ENCODE measurements at places on chromosomes 6 and 20. TPM values are rescaled to one million over a fixed set of nuclear protein-coding genes. Genes with fewer than 3 reads are reported as not detected.

DNA sequence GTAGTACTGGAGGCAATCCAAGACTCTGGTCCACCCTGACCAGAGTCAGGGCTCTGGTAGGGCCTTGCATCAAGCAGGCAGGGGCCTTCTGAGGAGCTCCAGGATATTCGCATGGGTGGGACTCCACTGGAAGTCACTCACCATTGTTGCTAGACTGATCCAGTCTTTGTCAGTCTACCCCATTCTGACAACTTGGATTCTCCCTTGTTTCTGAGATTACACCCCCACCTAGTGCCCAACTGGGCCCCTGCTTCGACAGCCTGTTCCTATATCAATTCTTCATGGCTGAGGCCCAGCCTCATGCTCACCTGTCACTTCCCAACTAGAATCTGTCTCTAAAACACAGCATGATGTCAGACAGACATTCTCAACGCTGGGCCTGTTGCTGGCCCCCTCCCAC, 5.2 kb downstream of the SLC35D3 start:
- H3K4me3 ChIP-seq, result no peak overlapping the region
- H3K27me3 ChIP-seq, result peaks cover 33% of the 10 kb centered on the region
- H3K27ac ChIP-seq, result no peak overlapping the region
- DNase-seq, result peak; percentile 42
- no peaks in the 10 kb centered on the region for H3K4me1 ChIP-seq

DNA sequence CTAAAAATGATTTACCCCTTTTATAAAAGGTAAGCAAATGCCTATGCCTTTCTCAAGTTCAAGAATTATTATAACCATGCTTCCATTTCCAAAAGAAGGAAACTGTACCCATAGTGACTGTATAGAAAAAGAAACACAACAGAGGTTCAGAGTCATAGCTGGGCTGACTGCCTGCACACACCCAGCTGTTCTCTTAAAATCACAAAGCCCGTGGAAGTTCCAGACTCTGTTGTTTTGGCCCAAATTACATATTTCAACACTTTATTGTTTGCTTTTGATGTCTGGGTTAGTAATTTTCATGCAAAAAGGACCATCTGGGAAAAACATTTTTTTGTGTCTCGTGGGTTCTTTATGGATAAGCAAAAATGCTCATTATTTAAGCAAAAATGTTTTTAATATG, 99.2 kb downstream of the LCA5 start:
- no peaks in the 10 kb centered on the region for H3K4me1 ChIP-seq
- peak; percentile 91 for DNase-seq
- H3K27me3 ChIP-seq, result no peaks in the 10 kb centered on the region
- H3K27ac ChIP-seq, result no peak overlapping the region

GRCh38 chr6:95546148-95546547, 31.2 kb upstream of the MANEA start:
- H3K27ac ChIP-seq, result no peak overlapping the region
- no peaks in the 10 kb centered on the region for H3K4me1 ChIP-seq
- no peaks in the 10 kb centered on the region for H3K27me3 ChIP-seq
- DNase-seq, result no peak

- no peak overlapping the region for H3K4me3 ChIP-seq
- no peaks in the 10 kb centered on the region for H3K27me3 ChIP-seq
- no peaks in the 10 kb centered on the region for H3K36me3 ChIP-seq
- peak; percentile 23 for DNase-seq
Observed at GRCh38 chr6:168990019-168990751, 263.5 kb downstream of the THBS2 start.

GRCh38 chr6:21220271-21220987, 373.1 kb upstream of the SOX4 start:
- H3K27me3 ChIP-seq, result no peaks in the 10 kb centered on the region
- H3K4me3 ChIP-seq, result no peak overlapping the region
- H3K4me1 ChIP-seq, result no peaks in the 10 kb centered on the region

- no peak overlapping the region for H3K4me3 ChIP-seq
- DNase-seq, result no peak
- no peaks in the 10 kb centered on the region for H3K27me3 ChIP-seq
Observed at GRCh38 chr6:163985710-163986109, 571.2 kb downstream of the QKI start.

GRCh38 chr6:169542491-169542890, 159.3 kb downstream of the WDR27 start:
- no peaks in the 10 kb centered on the region for H3K36me3 ChIP-seq
- no peak for DNase-seq
- no peak overlapping the region for H3K4me3 ChIP-seq
- H3K27me3 ChIP-seq, result no peaks in the 10 kb centered on the region

HLA-DQB1 gene
- total RNA-seq, result 6.5 TPM

PAX1 gene
- total RNA-seq, result under 0.01 TPM

SCUBE3 gene
- 62.5 TPM for total RNA-seq

Measured in osteoblast (primary cell).